ENCODE measurements at places on chromosomes 11 and 22.

GRCh38 chr22:40960145-40960544 lies 9.0 kb downstream of the RBX1 start:
- DNase-seq: no peak

DNA sequence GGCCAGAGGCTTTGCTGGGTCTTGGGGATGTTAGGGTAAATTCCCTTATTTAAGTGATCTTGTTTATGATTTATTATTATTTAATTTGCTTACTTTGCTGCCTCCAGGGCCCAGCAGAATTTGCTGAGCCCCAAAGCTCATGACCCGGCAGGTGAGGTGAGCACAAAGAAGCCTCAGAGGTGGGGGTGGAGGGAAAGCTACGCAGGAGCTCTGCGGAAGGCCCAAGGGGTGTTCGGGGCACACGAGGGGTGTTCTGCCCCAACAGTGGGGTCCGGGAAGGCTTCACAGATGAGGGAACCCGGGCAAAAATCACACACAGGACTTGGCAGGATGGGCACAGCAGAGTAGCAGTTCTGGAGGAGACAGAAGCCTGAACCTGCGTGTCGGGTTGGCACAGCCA lies 6.7 kb upstream of the LINC01488 start:
- DNase-seq: no peak

DNA sequence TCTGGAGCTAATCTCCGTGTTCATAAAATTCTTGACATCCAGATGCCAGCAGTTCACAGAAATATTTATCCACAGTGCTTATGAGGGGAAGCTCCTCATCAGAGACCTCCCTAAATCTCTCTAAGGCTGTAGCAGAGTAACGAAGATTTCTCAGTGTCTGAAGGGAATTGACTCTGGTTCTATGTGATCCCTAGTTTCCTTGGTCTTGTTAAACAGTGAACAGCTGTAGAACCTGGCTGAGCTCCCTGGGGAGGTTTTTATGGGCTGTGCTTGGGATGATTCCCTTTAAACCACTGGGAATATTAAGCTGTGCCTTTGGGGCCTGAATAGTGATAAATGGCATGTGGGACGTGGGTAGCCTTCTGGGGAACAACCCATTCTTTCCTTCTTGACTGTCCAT lies 43.7 kb upstream of the ARHGAP20 start:
- no peak for DNase-seq

GRCh38 chr11:68090706-68091105 lies 30.5 kb downstream of the CHKA start:
- peak; percentile 22 for DNase-seq

DNA sequence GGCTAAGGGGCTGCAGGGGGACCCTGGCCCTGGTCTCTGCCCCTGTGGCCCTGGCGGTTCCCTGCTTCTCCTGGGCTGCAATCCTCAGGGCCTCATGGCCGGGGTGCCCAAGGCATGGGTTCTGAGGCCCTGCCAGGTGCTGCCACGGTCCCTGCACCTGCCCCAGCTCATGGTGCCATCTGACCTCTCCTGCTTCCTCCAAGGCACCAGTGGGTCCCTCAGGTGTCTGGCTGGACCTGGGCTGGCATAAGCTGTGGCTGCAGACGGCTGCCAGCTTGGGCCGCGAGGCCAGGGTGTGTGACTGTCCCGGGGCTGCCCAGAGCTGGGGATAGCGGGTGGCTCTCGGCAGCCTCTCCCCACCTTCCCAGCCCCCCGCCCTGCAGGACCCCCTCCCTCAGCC lies 2.0 kb downstream of the INS start:
- DNase-seq: no peak

Data from muscle of leg (tissue), 16 donors.